Activated CD8-positive, alpha-beta T cell treated with anti-CD3 and anti-CD28 coated beads, Interleukin-2, amount 10 ng/mL, durations not matched to agents 7 days and 5 days (primary cell): ENCODE measurements at places on chromosomes 7 and 10.

- no peak for DNase-seq
Measured at GRCh38 chr10:78746155-78746763, 322.5 kb upstream of the ZMIZ1 start.

GRCh38 chr7:216360-217300, 24.3 kb downstream of the FAM20C start:
- no peak for DNase-seq

DNA sequence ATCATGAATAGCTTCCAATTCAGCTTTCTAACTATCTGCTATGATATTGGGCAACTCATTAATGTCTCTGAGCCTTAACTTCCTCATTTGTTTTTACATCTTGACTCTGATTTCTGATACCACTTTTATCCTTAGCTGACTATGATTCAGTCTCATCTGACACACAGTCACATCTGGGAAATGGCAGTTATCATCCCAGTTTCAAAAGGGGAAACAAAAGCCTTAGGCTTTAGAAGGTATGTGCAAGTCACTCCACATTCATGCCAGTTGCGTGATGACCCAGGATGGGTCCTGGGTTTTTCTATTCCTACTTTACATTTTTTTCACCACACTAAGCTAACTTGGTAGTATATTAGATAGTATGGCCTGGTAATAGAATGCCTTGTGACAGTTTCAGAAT, 12.7 kb downstream of the SCIN start:
- DNase-seq, result no peak

DNA sequence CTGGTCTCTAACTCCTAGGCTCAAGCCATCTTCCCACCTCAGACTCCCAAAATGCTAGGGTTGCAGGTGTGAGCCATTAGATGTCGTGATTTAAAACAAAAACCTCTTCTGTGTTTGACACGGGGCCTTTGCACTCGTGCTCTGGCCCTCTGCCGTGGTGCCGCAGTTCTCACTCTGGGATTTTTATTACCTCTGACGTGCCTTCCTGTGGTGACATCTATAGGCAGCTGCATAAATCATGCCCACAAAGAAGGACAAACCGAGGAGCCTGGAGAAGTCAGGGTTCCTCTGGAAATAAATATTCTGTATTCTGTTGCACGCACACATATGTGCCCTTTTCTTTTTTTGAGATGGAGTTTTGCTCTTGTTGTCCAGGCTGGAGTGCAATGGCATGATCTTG, 25.9 kb upstream of the OCM start:
- no peak for DNase-seq

GRCh38 chr7:127957886-127958285, 73.4 kb downstream of the LRRC4 start:
- DNase-seq, result no peak

DNA sequence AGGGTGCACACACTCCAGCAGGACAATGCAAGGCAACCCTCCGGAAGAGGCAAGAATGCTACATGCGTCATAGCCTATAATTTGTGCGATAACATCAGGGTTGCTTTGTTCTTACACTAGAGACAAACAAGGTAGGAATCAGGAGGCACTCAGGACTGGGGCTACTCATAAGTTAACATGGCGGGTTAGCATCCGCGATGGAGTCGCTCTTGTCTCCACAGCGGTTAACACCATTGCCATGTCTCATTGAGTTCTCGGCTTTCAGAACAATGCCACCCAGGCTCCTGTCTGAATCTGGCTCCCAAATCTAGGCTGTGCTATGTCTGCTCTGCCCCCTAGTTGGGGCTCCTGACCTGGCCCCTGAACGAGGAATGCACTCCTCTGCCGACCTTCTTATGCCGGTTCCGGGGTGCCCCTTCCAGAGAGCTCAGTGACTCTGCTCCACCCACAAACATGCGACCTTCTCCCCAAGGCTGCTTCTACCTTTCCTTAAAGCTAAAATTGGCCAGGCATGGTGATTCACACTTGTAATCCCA, 24.9 kb upstream of the SLF2 start:
- DNase-seq, result no peak
